ENCODE measurements at places on chromosomes 12 and 14.

- no peak for DNase-seq
Observed at GRCh38 chr14:102824832-102825231, 47.6 kb downstream of the TRAF3 start.

- DNase-seq = no peak
Observed at GRCh38 chr12:68259318-68259940, 6.0 kb upstream of the IL22 start.

GRCh38 chr14:56686416-56686815, 106.8 kb downstream of the TMEM260 start:
- DNase-seq = peak; percentile 95

GRCh38 chr14:104086210-104086660, 735 bp downstream of the ASPG start:
- no peak for DNase-seq

- DNase-seq = no peak
Observed at GRCh38 chr12:116433249-116433648, 125.9 kb upstream of the MAP1LC3B2 start.

GRCh38 chr12:117727301-117727700, 241.5 kb downstream of the KSR2 start:
- no peak for DNase-seq

DNA sequence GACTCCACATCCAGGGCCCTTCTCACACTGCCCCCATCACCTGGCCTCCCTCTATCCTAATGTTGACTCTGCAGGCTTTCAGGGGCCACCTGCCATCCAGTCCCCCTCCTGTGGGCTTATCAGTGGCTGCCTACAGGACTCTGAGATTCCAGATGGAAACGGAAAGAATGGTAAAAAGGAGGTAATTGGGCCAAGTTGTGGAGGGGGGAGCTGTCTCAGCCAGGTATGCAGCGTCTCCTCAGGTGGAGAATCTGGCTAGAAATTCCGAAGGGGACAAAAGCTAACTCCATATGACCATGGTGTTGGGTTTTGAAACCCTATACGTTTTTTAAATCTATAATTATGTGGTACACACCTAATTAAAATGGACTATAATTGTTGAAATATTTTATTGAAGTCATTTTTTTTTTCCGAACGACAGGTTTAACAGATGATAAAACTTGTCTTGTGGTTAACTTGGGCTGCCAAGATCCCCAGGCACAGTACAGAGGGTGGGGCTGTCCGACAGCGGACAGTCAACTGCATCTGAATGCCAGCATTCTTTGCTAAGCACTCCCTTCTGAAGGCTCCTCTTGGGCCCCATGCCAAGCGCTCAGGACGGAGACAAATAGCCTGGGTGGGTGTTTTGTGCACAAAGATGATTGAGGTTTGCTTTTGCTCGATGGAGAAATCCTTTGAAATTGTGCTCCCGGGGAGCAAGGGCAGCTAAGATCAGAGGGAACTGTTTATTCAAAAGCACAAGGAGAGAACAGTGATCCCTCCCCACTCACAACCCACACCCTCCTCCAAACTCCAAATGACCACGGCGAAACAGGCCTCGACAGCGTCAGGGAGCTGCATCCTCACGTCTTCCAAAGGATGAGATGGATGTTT, 365.6 kb downstream of the BCL11B start:
- no peak for DNase-seq

GRCh38 chr12:131049549-131050339, 96.0 kb downstream of the ADGRD1 start:
- DNase-seq = no peak

- DNase-seq = no peak
Observed at GRCh38 chr14:31781578-31781977, 220.4 kb downstream of the NUBPL start.

- DNase-seq = no peak
Observed at GRCh38 chr14:34224221-34224620, 237.8 kb downstream of the SPTSSA start.

DNA sequence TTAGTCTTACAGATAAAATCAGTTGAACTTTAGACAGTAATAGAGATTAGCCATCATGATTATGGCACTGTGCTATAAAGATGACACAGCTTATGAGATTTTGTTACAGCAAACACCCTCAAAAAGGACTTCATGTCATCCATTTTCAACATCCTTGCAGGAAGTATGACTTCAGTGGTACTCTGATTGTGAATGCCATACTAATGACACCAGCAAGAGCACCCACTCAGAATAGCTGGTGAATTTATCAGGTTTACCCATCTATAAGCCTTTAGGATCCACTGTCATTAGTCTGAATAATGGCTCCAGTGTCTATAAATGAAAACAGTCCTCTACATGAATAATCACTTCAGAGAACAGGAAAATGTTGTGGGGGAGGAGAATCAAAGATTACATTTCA, 615.2 kb downstream of the RPS29 start:
- DNase-seq = no peak

- no peak for DNase-seq
Observed at GRCh38 chr12:7433276-7433822, 10.6 kb downstream of the CD163L1 start.

DNA sequence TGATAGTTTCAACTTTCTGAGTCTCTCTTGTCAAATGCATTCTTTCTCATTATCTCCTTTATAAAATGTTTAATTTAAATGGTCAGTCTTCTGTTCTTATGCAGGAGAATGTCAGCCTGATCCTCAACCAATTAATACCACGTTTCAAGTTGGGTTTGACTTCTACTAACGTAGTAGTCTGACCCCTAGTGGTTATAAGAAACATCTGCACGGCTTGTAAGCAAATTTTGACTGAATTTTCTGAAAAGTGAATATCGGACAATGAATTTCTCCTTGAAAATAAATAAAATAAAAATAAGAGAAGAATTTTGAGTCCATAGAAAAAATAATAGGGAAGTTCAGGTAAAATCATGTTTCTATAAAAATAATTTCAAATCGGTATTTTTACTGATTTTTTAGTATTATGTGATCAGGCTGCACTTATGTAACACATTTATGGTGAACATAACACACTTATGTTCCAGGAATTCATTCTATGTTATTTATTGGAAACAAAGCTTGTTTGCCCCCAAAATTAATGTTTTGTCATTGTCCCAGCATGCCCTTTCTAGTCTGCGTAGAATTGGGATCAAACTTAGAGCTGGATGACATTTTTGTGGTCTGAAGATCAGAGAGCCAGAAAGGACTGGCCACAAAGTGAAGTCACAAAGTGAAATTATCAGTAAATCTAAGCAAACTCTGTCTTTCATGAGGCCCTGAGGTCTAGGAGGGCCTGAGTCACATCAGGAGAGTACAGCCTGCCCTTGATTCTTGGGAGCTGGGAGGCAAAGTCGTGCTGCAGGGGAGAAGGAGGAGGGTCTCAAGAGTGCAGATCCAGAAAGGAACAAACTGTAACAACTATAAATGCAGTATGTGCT, 101.2 kb upstream of the STXBP6 start:
- peak; percentile 68 for DNase-seq

DNA sequence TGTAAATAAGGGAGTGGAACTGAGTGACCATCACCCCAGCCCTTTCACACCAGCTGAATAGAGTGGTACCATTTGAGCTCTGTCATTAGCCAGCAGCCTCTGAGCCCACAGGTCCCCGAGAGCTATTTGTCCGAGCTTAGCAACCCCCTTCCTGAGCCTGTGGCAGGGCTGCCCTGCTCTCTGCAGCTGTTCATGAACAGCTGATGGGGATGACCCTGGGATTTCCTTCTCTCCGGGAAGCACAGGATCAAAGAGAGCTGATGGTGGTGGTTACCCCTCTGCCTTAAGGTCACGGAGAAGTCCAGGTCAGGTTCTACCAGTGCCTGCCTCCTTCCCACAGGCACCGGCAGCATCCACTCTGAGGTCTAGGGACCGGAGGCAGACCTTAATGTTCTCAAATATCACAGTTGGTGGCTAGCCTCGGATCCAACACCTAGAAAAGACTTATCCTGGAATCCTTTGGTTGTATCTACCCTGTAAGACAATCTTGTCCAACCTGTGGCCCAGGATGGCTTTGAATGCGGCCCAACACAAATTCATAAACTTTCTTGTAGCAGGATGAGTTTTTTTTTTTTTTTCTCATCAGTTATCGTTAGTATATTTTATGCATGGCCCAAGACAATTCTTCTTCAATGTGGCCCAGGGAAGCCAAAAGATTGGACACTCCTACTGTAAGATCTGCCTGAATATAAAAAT, 81.1 kb downstream of the ESRRB start:
- DNase-seq = no peak

DNA sequence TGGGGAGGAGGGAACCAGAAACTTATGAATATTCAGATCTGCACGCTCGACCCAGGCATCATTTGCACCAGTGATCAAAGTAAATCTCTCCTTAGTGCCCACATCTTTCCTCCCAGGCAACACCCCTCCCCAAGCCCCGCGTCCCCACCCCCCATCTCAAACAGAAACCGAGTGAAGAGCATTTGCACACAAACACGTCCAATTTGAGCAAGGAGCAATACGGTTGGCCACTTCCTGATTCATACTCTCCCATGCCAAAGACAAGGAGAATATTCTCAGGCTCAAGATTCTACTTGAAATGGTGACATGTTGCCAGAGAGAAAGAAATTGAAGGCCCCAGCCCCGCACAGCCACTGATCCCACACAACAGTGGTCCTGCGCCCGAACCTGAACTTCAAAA, 7.1 kb downstream of the FOXN3 start:
- no peak for DNase-seq

DNA sequence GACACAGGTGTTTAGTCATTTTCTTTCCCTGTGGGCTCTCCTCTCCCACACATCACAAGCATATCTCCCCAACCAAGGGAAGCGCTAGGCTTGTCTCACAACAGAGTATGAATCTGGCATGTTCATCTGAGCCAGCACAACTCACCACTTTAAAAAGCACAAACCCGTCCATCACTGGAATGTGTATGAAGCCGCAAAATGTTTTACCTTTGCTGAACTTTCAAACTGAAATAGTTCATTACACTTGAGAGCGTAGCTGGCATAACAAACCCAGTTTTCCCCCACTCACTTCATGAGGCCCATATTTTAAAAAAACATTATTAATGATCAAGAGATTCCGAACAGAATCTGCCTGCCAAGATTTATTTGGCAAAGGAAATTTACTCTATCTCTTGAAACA, 15.8 kb downstream of the NID2 start:
- no peak for DNase-seq

GRCh38 chr12:71160585-71160984, 2.8 kb upstream of the TSPAN8 start:
- no peak for DNase-seq
